ENCODE measurements at places on chromosomes 2 and 18. TPM values are rescaled to one million over a fixed set of nuclear protein-coding genes. Genes with fewer than 3 reads are reported as not detected.

GRCh38 chr2:27080140-27080469, 1.7 kb downstream of the EMILIN1 start:
- no peak for DNase-seq

Gene PRADC1
- polyA plus RNA-seq: 13.5 TPM

DNA sequence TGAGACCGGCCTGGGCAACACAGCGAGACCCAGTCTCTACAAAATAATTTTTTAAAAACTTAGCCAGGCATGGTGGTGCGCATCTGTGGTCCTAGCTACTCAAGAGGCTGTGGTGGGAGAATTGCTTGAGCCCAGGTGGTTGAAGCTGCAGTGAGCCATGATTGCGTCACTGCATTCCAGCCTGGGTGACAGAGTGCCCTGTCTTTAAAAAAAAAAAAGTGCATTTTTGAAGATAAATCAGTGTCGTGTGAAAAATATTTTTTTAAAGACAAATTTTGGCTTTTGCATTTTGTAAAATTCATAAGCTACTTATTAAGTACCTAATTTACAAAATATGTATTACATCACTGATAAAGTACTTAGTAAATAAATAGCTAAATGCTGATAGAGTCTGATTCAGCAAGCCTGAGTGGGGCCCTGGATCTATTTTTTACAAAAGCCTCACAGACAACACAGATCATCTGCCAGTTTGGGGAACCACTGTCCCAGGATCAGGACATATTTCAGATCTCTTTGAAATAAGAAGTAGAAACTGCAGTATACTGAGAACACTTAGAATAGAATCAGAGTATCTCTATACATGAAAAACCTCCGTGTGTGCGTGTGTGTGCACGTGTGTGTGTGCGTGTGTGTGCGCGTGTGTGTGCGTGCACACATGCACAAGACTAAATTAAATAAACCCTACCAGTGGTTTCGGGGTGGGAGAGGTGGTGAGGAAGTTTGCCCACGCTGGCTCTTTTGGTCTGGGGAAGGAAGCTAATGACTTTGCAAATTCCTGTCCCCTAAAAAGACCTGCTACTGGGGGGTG, 61.6 kb downstream of the AAK1 start:
- peak; percentile 30 for DNase-seq

Gene XDH
- 138 TPM for polyA plus RNA-seq

DNA sequence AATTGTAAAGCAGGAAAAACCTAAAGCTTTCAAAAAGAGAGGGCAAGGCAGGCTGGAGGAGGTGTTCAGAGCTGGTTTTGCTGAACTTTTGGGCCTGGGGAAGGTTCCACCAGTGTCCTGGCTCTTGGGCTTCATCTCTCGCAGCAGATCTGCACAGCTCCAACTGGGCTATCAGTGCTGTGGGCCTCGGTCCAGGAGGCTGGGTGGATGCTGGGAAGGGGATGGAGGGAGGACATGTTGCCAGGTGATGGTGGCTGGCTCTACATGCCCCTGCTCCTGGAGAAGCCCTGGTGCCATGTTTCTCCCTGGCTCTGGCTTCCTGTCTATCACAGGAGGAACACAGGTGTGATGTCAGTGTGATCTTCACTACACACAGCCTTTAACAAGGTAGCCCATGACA, 187.1 kb downstream of the SH3RF3 start:
- DNase-seq: no peak

GRCh38 chr2:157447031-157447430, 3.1 kb upstream of the CYTIP start:
- no peak for DNase-seq

DNA sequence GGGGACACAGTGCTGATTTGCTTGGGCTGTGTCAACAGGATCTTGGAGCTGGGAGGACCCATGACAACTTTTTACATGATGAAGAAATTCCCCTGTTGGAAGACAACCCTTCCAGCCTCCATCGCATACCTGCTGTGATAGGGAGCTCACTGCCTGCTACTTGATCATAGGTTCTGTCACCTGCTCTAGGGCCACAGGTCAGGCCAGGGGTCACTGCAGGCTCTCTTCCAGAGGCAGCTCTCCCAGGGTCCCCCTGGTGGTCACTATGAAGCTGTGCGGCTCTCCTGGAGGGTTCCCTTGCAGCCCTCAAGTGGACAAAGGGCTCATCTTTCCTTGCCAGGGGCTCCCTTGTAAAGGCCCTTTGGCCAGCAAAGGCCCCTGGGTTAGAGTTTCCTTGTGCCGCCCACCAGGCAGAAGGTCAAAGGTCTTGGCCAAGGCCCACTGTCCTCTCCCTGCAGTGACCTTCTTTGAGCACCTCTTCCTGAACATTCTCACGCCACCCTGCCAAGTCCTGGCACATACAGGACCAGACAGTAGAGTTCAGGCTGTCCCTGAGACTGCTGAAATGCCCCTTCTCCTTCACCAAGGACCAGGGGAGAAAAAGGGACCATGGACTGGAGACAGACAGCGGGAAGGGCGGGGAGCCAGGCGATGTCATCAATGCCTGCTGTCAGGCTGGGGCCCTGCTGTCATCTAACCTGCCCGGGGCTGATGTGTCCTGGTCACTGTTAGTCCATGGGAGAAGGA, 345.1 kb downstream of the DYSF start:
- DNase-seq: peak; percentile 34

DNA sequence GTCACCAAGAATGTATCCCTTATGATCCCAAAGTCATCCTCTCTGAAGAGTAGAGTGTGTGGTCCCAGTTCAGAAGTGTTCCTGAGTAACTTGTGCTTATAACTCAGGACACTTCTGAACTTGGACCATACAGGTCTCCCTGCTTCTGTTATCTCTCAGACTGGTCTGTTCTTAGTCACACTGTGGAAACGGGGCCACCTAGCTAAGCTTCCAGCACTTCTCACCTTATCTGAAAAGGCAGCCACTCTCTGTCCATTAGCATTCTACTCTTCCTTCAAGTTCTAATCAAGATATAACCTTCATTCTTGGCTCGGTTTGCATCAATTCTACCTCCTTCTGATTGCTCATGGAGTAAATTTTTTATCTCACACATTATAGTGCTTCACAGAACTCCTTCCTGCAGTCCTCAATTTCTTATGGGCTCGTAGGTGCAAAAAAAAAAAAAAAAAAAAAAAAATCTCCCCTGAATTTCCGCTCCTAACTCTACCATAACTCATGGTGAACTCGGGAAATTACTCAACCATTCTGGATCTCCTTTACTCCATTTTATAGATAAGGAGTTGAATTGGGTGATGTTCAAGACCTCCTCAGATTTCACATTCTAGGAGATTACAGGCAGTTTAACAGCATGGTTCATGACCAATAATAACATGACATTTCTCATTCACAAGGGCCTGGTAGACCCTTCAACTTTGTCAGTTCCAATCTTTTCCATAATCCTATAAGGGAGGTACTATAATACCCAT, 108.4 kb downstream of the TACR1 start:
- no peak for DNase-seq

Gene CROCC2
- 0.09 TPM for polyA plus RNA-seq

Gene LOXHD1
- polyA plus RNA-seq: 0.49 TPM

Gene RMC1
- 14.4 TPM for polyA plus RNA-seq

Data from large intestine (tissue), 12 donors.